Mesothelial cell of epicardium (in vitro differentiated cells): ENCODE measurements at places on chromosomes 16 and 17. TPM values are rescaled to one million over a fixed set of nuclear protein-coding genes. Genes with fewer than 3 reads are reported as not detected.

GRCh38 chr17:77499699-77500435, 359.1 kb downstream of the SEC14L1 start:
- H3K36me3 ChIP-seq: peaks cover 24% of the 10 kb centered on the region
- H3K4me1 ChIP-seq: no peaks in the 10 kb centered on the region
- no peak overlapping the region for H3K4me3 ChIP-seq
- peak overlapping the region; percentile 16 for H3K27ac ChIP-seq
- DNase-seq: no peak

DNA sequence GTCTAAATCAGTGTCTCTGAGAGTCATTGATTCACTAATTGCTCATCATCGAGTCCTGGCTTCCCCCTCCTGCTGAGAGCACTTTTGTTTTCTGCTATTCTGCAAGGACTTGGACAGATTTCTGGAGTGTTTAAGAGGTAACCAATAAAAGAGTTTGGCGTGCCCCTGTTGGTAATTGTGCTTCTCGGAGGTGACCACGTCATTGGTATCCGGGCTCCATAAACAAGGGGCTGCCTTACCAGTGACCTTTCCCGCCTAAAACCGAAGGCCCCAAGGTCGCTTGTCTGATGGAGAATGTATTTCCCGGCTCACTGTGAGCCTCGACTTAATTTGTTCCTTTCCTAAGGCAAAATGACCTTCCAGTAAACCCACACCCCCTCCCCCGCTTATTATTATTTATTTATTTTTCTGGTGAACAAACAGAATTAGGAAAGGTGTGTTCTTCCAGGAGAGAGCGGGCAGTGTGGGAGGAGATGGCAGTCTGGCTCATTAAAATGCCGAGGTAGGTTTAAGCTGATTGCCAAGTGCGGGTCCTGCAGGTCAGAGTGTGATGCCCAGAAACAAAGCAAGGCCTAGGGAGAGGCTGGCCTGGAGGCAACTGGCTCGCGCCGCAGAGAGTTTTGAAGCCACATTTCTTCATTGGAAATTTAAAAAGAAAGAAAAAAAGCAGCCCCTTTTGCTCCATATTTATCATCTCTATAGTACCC, 30.2 kb downstream of the MSI2 start:
- no peak for DNase-seq
- peaks cover 11% of the 10 kb centered on the region for H3K36me3 ChIP-seq
- H3K27me3 ChIP-seq: peaks cover 8% of the 10 kb centered on the region

GRCh38 chr17:59760160-59760559, 52.7 kb downstream of the VMP1 start:
- no peaks in the 10 kb centered on the region for H3K27me3 ChIP-seq
- no peak for DNase-seq
- H3K4me3 ChIP-seq: no peak overlapping the region

DNA sequence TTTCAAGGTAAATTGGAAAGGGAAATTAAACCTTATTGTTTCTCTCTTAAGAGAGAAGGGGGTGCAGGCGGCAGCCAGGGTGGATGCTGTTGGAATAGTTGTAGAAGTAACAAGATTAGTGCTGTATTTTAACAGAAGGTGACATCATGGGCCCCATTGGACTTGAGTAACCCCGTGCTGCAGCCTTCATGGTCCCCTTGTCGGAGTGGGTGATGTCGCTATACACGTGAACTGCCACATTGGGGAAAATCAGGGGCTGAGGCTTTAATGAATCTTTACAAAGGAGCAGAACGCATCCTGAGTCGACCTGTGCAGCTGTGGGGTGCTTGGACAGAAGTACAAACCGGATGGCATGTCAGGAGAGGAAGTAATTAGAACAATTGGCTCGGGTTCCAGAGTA, 3.2 kb downstream of the SNX11 start:
- no peaks in the 10 kb centered on the region for H3K27me3 ChIP-seq
- no peak overlapping the region for H3K4me3 ChIP-seq
- no peak overlapping the region for H3K27ac ChIP-seq

DNA sequence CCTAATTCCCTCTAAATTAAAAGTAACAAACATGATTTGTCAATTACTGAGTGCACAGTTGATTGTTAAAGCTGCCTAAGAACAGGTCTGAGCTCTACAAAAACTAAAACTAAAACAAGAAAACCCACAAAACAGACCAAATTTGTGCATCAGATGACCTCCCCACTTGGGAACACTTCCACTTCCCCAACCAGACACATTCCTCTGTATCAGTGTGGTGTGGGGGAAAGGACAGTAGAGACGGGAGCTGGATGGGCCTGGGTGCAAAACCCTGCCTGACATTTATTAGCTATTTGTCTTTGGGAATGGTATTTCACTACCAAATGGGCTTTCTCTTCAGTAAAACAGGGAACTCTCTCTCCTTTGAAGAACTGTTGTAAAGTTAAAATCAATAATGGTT, 29.8 kb downstream of the STAT3 start:
- H3K27ac ChIP-seq: no peak overlapping the region
- peaks cover 1% of the 10 kb centered on the region for H3K36me3 ChIP-seq
- DNase-seq: no peak
- peaks cover 8% of the 10 kb centered on the region for H3K4me1 ChIP-seq
- H3K27me3 ChIP-seq: no peaks in the 10 kb centered on the region
- H3K4me3 ChIP-seq: no peak overlapping the region

DNA sequence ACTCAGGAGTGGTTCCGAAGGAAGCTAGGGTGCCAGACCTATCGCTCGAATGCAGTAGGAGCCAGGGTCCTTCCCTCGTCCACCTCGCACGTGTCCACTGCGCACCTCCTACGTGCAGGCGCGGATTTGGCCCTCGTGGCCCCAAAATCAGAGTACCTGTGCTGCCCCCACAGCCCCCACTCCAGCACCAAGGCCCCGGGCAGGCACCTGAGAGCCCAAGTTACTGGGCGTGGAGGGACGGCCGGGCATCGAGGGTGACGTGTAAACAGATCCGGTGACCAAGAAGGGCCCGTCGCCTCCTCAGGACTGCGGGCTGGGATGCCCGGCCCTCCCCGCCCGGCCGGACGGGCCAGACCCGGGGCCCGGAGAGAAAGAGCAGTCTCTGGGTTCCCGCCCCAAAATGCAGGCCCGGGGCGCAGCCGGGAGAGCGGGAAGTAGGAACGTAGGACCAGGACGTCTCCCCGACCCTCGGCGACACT, 492 bp downstream of the SLC25A39 start:
- H3K4me1 ChIP-seq: peaks cover 21% of the 10 kb centered on the region
- DNase-seq: no peak
- peak overlapping the region; percentile 61 for H3K27ac ChIP-seq
- peaks cover 4% of the 10 kb centered on the region for H3K36me3 ChIP-seq

DNA sequence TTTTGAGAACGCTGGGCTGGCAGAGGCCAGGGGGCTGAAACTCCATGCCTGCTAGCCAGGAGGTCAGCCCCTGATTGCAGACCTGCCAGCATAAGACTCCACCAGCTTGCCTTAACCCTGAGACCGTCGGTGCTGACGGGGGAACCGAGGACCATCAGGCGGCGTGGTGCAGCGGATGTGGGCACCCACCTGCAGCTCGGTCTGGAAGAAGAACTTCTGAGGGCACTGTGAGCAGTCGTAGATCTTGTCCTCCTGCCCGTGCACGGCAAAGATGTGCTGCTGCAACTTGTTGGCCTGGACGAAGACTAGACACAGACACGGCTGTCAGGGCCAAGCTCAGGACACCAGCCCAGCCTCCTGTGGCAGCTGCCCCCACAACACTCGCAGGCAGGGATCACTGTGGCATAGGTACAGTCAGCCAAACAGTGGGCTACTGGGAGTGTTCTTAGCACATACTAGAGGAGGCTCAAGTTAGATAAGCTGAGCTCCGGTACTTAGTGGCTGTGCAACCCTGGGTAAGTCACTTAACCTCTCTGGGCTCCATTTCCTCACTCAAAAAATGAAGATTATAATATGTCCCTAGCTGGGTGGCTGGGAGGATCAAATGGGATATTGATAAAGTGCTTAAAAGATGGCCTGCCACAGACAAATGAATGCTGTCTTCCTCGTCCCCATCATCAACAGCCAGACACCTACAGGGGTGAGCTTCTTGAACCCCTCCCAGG, 150.0 kb downstream of the C16orf78 start:
- no peak overlapping the region for H3K27ac ChIP-seq
- no peak for DNase-seq
- H3K4me3 ChIP-seq: no peak overlapping the region

- H3K4me3 ChIP-seq: peak overlapping the region; percentile 32
- H3K4me1 ChIP-seq: peaks cover 78% of the 10 kb centered on the region
- H3K27ac ChIP-seq: peak overlapping the region; percentile 98
- DNase-seq: no peak
- peaks cover 21% of the 10 kb centered on the region for H3K36me3 ChIP-seq
These were observed 23.5 kb downstream of the SMTNL2 start for GRCh38 chr17:4607773-4608187.

GRCh38 chr16:87487361-87487924, 5.4 kb downstream of the ZCCHC14 start:
- peak overlapping the region; percentile 50 for H3K27ac ChIP-seq
- no peaks in the 10 kb centered on the region for H3K36me3 ChIP-seq
- no peak overlapping the region for H3K4me3 ChIP-seq
- H3K27me3 ChIP-seq: no peaks in the 10 kb centered on the region
- H3K4me1 ChIP-seq: peaks cover 71% of the 10 kb centered on the region

DNA sequence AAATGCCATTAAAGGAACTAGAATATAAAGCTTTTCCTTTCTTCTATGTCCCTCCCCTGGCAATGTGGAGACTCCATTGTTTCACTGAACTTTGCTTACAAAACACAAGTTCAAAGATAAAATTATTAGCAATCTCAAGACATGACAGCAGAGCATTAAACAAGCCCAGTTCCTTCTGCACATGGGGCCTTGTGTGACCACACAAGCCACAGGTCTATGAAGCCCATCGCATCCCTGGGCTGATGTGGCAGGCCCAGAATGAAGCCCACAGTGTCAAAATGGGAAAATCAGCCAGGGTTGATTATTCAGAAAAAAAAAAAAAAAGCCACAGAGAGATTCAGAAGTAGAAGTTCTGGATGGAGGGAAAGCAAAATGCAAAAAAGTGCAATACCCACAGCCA, 12.9 kb upstream of the SLC39A11 start:
- no peak overlapping the region for H3K27ac ChIP-seq
- peaks cover 3% of the 10 kb centered on the region for H3K27me3 ChIP-seq
- peaks cover 5% of the 10 kb centered on the region for H3K4me1 ChIP-seq
- H3K4me3 ChIP-seq: no peak overlapping the region
- H3K36me3 ChIP-seq: no peaks in the 10 kb centered on the region

DNA sequence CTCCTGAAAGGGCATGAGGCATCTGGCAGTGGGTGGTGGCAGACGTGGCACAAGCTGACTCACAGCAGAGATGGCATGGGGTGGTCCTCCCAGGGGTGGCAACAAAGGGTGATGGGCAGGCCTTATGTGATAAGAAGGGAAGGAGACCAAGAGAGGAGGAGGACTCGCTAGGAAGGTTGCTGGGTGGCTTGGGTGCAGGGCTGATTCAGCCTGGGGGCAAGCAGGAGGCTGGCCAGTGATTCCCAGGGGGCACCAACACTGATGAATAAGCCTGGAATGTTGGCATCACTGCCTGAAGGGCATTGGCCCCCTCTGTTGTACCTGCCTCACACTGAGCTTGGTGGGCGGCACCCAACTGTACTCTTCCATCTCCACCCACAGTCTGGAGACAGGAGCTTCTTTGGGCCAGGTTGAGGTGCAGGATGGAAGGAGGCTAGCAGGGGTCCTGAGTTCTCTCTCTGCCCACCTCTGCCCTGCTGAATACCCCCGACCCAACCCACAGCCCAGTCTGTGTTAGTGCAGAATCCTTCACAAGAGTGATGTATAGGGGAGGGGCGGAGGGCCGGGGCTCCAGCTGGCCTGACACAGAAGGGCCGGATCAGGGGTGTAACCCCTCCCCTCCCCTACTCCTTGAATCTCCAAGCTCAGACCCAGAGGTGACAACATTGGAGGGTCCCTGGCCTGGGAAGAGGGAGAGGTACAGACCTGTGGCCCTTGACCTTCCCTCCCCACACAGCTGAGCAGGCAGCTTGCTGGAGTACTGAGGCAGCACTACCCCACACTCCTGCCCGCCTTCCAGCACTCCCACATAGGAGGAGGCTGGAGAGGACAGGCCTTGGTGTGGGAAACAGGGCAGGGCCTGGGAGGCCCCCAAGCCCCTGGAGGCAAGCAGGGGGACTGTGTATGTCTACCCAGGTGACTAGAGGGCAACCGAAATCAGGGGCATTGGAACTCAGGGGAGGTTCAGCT, 2.6 kb downstream of the STAC2 start:
- no peak for DNase-seq
- no peaks in the 10 kb centered on the region for H3K36me3 ChIP-seq
- H3K27ac ChIP-seq: no peak overlapping the region
- peaks cover 15% of the 10 kb centered on the region for H3K4me1 ChIP-seq
- peaks cover 77% of the 10 kb centered on the region for H3K27me3 ChIP-seq
- H3K4me3 ChIP-seq: peak overlapping the region; percentile 58

DNA sequence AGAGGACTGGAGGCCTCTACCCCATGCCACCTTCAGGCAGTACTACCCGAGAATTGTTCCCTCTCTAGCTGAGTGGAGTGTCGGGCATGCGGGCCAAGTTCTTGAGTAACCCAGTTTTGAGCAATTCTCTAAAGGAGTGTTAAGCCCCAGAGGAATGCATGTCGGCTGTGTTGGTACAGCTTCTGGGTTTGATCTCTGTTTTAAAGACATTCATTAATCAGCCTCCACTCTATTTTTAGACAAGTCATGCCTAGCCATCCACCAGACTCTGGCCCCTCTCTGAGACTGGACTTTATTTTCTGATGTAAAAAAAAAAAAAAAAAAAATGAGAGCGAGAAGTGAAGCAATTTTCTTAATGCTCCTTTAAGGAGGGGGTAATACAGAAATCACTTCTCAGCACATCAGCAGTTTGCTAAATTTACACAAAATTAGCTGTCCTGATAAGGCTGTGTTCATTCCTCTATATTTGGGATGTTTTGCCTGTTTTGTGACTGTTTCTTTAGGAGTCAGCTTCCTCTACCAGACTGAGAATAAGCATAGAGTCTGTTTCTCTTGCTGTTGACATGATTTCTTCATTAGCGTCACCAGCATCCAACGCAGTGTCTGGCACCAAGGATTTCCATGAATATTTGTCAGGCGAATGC, 88.7 kb downstream of the AXIN2 start:
- no peak overlapping the region for H3K4me3 ChIP-seq
- H3K27me3 ChIP-seq: no peaks in the 10 kb centered on the region
- H3K36me3 ChIP-seq: no peaks in the 10 kb centered on the region
- no peak for DNase-seq
- peak overlapping the region; percentile 19 for H3K27ac ChIP-seq

- H3K36me3 ChIP-seq: peaks cover 3% of the 10 kb centered on the region
- H3K4me1 ChIP-seq: peaks cover 41% of the 10 kb centered on the region
- H3K4me3 ChIP-seq: peak overlapping the region; percentile 97
- no peak for DNase-seq
- peak overlapping the region; percentile 97 for H3K27ac ChIP-seq
These were observed 873 bp downstream of the USP10 start for GRCh38 chr16:84700446-84701300.

Gene ANKRD40CL
- total RNA-seq: not detected in 3 replicates

Gene KRTAP9-4
- not detected in 3 replicates for total RNA-seq

Gene ZNF213
- total RNA-seq: 12.2 to 13.4 TPM (median 12.7 TPM) in 3 replicates

Gene ENPP7
- not detected in 3 replicates for total RNA-seq

Gene LDHD
- 0.65 to 0.86 TPM (median 0.66 TPM) in 3 replicates for total RNA-seq

Gene CCDC43
- 20.6 to 25.7 TPM (median 24.9 TPM) in 3 replicates for total RNA-seq

Gene TMC5
- total RNA-seq: 1.4 to 2.2 TPM (median 1.6 TPM) in 3 replicates

Gene NHERF2
- 48.1 to 55.1 TPM (median 51.3 TPM) in 3 replicates for total RNA-seq

Gene LUC7L
- total RNA-seq: 191 to 203 TPM (median 193 TPM) in 3 replicates

Gene LGALS9C
- total RNA-seq: not detected in 3 replicates

Gene KRTAP4-3
- not detected in 3 replicates for total RNA-seq

Gene FBXW10
- 0.16 to 0.42 TPM (median 0.18 TPM) in 3 replicates for total RNA-seq
